ENCODE measurements at places on chromosomes 6 and 20.

GRCh38 chr6:117890172-117890571 is 16.9 kb upstream of the SLC35F1 start:
- DNase-seq = no peak

GRCh38 chr20:48686238-48687116 is 141.3 kb downstream of the PREX1 start:
- no peak for DNase-seq

GRCh38 chr6:17867880-17868279 is 119.6 kb downstream of the KIF13A start:
- DNase-seq = no peak

GRCh38 chr20:46122516-46123481 is 4.7 kb downstream of the CD40 start:
- no peak for DNase-seq

GRCh38 chr6:109460161-109460829 is 4.7 kb upstream of the MICAL1 start:
- no peak for DNase-seq

All from amygdala (tissue), 56 donors.